Kidney capillary endothelial cell (primary cell): ENCODE measurements at places on chromosomes 1 and 21.
A peak's percentile ranks its signal among the peaks of the same experiment; 100 is the strongest.

DNA sequence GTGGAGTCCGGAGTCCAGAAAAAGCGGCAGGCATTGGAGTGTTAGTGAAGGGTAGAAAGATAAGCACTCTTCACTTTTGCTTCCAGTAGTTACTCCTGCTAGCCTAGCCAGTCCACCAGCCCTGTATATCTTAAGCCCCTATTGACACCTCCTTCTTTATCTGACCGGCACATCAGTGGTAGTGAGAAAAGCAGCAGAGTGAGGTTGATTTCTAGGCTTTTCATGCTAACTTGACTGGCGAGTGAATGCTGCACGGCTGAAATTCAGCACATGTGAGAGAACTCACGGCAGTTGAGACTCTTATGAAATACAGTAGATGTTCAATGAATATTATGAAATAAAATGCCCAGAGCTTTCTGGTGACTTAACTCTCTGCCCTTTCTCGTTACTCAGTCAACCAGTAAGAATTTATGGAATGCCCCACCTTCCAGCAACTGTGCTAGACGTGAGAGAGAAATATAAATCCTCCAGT lies 128.2 kb downstream of the CACHD1 start:
- no peak for DNase-seq

- DNase-seq: peak; percentile 74
These were observed 21.2 kb downstream of the SLC45A3 start for GRCh38 chr1:205658943-205659581.

- DNase-seq: no peak
These were observed 858.7 kb downstream of the USP25 start for GRCh38 chr21:16588433-16588860.

- DNase-seq: no peak
These were observed 22.9 kb upstream of the DIP2A start for GRCh38 chr21:46435786-46436227.

DNA sequence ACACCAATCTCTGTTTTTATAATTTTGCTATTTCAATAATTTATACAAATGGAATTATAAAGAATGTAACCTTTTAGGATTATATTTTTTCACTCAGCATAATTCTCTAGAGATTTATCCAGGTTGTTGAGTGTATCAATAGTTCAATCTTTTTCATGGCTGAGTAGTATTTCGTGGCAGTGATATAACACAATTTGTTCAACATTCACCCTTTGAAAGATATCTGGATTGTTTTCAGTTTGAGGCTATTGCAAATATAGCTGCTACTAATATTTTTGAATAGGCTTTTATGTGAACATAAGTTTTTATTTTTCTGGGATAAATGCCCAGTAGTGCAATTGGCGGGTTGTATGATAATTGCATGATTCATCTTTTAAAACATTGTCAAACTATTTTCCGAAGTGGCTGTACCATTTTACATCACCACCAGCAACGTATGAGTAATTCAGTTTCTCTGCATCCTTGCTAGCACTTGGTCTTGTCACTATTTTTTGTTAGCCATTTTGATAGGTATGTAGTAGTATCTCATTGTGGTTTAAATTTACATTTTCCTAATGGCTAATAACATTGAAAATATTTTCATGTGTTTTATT lies 55.6 kb upstream of the ABCD3 start:
- DNase-seq: no peak

- no peak for DNase-seq
These were observed 95.2 kb downstream of the PSMG1 start for GRCh38 chr21:39088031-39088370.

- peak; percentile 47 for DNase-seq
These were observed 25.1 kb upstream of the B3GALT2 start for GRCh38 chr1:193211539-193211938.

DNA sequence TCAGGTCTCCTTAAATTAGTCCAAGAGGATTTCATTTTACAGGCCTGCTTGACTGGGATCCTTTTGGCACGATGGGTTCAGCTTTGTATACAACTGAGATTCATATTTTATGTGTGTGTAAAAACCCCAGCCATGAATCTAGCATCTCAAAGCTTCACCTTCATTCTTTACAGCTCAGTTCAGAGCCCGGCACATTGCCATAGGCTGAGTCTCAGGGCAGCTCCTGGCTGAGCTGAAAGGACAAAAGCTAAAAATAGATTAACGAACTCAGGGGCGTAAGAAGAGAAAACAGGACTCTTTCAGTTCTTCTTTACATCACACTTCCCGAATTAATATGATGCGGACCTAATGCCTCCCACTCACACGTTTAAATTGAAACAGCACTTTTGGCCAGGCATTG lies 262.8 kb upstream of the PBX1 start:
- DNase-seq: no peak

- DNase-seq: no peak
These were observed 138.6 kb upstream of the JUN start for GRCh38 chr1:58922302-58923089.

DNA sequence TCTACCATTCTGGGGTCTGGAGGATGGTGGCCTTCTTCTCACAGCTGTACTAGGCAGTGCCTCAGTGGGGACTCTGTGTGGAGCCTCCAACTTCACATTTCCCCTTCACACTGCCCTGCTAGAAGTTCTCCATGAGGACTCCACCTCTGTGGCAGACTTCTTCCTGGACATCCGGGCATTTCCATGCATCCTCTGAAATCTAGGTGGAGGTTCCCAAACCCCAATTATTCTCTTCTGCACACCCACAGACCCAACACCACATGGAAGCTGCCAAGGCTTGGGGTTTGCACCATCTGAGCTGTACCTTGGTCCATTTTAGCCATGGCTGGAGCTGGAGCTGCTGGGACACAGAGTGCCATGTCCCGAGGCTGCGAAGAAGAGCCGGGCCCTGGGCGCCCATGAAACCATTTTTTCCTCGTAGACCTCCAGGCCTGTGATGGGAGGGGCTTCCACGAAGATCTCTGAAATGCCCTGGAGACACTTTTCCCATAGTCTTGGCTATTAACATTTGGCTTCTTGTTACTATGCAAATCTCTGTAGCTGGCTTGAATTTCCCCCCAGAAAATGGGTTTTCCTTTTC lies 170.5 kb downstream of the FOXD2 start:
- DNase-seq: no peak

- no peak for DNase-seq
These were observed 186.2 kb downstream of the ZNF281 start for GRCh38 chr1:200223613-200224012.

DNA sequence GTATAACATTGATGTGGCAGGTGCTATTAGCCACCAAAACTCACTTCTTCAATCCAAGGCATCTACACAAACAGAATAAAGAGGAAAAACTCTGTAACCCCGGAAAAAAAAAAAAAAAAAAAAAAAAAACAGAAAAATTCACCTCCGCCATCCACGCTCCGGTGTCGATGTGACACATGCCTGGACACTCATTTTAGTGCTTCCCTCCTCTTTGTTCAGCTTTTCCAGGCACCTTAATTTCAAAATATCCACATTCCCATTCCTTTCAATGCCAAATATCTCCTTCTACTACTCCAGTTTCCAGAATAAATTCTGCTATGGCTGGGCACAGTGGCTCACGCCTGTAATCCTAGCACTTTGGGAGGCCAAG lies 5.8 kb upstream of the RERE start:
- DNase-seq: no peak

DNA sequence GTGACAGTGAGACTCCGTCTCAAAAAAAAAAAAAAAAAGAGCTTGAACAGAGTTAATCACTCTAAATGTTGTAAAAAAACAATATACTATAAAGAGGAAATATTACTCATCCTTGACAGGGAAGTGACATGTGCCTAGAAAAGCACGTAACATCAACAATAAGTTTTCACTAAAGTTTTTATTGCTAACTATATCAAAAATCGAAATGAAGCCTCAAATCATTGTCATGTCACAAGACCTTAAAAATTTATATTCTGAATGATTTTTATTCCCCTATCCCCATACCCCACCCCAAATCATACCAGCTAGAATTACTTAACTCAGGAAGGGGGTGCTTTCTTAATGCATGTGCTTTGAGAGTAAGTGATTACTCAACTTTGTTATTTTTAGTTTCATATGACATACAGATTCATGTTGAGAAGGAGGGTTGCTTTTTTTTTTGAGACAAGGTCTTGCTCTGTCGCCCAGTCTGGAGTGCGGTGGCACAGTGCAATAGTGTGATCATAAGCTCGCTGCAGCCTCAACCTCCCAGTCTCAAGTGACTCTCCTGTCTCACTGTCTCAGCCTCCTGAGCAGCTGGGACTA lies 53.6 kb upstream of the MUTYH start:
- DNase-seq: peak; percentile 80

GRCh38 chr1:153768316-153769181 lies 6.7 kb upstream of the SLC27A3 start:
- no peak for DNase-seq

GRCh38 chr1:172393354-172393753 lies 27.1 kb upstream of the C1orf105 start:
- DNase-seq: no peak

GRCh38 chr1:3069491-3070308 lies 697 bp downstream of the PRDM16 start:
- no peak for DNase-seq

GRCh38 chr21:46617267-46618051 lies 12.6 kb upstream of the S100B start:
- no peak for DNase-seq

- no peak for DNase-seq
These were observed 416.8 kb upstream of the NCAM2 start for GRCh38 chr21:20581361-20581760.

DNA sequence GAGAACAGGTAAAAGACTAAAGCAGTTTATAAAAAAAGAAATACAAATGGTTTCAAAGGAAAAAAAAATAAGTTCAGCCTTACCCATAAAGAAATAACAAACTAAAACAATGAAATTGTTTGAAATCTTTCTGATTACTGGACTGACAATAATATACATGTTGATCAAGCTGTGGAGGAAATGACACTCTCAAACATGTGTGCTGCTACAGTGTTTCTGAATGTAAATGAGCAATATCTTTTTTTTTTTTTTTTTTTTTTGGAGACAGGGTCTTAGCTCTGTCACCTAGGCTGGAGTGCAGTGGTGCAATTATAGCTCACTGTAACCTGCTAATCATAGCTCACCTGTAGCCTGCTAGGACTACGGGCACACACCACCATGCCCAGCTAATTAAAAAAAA lies 6.5 kb downstream of the EPS15 start:
- DNase-seq: no peak

DNA sequence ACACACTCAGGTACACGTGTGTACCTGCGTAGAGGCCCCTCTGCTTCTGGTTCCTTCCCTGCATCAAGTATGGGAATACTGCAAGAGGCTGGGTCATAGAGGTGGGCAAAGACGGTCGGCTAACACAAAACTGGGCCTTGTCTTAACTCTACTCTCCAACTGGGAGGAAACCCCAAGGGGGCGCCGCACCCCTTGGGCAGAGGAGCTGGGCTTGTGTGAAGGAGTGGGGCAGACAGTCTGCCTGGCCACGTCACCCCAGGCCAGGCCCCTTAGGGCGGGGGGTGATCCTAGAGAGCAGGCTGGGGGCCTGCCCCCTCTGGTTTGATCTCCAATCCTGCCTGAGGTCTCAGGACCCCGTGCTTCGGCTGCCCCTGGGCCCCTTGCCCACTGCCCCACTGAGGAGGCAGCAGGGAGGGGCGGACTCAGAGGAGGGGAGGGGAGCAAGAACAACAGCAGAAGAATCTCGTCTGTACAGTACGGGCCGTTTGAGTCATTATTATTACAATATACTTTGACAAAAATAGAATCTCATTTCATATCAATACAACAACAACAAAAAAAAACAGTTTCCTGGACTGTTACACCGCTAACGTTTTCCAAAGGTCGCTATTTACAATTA lies 34.7 kb downstream of the MEF2D start:
- DNase-seq: no peak

DNA sequence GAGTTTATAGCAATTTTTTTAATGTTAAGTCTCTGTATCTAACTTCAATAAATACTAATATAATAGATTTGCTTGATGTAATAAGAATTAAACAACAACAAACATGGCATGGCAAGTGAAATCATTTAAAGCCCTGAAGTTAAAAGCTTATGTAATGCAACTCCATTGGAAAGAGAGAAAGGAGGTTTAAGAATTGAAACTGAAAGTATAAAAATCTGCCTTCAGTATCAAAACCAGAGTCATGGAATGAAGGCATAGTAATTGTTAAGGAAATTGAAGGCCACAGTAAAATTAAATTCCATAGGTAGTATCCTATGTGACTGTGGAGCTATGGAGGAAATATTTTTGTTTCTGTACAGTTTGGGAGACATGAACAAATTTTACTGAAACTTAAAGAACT lies 55.1 kb downstream of the PRDX6 start:
- no peak for DNase-seq
